ENCODE measurements at places on chromosomes 5 and 9. TPM values are rescaled to one million over a fixed set of nuclear protein-coding genes. Genes with fewer than 3 reads are reported as not detected.

DNA sequence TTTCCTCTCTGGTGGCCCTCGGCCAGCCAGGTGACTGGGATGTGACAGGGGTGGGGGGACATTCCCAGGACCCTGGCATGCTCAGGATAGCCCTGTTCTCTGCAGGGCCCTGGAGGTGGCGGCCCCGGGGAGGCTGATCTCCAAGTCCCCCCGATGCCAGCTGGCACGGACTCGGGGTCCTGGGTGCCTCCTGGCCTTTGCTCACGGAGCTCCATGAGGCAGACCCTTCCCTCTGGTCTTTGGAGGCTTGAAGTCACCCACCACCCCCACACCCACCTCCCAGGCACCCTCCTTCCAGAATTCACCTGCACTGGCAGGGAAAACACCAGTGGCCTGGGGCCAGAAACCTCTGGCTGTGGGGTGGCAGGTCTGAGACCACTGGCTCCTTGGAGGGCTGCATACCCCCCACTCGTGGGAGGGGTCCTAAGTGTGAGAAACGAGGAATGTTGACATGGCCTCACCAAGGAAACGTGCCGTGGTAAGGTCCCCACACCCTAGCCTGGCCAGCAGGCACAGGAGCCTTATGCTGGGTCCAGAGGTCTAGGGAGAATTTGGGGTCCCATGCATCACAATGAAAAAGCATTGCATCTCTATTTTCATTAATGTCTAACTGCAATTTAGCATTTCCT lies 130.8 kb upstream of the FAM120A start:
- DNase-seq, result no peak

DNA sequence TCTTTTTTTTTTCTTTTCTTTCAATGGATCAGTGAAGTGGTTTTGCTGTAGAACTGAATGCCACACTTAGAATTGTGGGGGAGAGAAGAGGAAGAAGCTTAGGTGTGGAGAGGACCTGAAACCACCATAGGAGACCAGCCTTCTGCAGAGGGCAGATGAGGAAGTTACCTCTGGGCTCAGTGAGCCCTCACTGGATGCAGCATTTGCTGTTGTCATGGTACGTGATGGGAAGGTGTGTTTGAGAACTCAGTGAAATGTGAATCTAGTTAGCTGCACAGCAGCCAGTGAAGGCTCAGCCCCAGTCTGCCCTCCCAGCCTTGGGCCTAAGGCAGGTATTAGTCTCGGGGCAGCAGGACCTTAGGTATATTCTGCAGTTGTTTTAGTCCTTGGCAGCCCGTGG lies 17.5 kb downstream of the CYFIP2 start:
- peak; percentile 40 for DNase-seq

DNA sequence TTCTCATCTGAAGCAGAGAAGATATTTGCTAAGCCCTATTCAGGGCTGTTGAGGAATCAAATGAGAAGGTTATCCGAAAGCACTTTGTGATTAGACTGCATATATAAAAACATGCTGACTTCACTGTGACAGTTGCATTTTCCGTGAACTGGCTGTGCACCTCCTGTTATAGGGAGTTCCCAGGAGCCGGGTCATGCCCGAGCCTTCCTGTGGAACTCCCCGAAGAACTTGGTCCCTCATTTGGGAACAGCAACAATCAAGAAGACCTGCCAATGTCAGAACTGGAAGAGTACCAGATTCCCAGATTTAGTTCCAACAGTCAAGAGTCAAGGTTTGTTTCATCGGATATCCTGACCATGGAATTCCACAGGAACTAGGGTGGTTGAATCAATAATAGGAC lies 130.4 kb upstream of the RAI14 start:
- DNase-seq, result no peak

ARID3C gene
- total RNA-seq, result not detected

GRCh38 chr9:9921805-9922204 lies 691.0 kb downstream of the PTPRD start:
- no peak for DNase-seq

FOXI1 gene
- not detected for total RNA-seq

- no peak for DNase-seq
Measured at GRCh38 chr9:97526895-97527575, 25.6 kb downstream of the TMOD1 start.

HACD4 gene
- 3.3 TPM for total RNA-seq

ADRB2 gene
- 3.2 TPM for total RNA-seq

DNA sequence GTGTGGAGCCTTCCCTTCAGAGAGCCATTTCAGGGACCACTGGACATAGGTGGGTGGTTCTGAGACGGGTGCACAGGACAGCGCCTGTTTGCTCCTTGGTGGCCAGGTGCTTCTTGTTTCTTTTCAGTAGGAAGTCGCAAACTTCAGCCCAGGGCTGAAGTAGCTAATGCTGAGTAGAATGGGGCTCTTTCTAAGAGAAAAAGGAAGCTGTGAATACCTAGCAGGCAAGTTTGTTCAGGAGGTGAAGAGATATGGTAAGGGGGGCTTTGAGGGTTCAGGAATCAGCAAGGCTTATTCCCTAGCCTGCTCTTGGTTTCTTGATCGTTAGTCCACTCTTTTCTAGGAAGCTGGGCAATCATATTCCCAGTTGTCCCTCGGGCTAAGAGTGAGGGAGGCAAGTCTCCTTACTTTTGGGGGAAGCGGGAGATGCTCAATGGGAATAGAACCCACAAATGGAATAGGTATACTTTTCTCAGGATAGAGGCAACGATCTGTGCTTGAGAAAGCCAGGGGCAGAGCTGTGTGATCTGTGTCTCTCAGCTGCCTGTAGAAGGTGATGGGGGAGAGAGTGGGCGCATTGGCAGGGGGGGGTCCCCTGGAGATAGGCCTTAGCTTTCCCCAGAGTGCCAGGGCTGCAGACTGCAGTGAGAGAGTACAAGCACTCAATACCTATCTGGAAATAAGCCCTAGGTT lies 1.9 kb upstream of the PURA start:
- no peak for DNase-seq

DNA sequence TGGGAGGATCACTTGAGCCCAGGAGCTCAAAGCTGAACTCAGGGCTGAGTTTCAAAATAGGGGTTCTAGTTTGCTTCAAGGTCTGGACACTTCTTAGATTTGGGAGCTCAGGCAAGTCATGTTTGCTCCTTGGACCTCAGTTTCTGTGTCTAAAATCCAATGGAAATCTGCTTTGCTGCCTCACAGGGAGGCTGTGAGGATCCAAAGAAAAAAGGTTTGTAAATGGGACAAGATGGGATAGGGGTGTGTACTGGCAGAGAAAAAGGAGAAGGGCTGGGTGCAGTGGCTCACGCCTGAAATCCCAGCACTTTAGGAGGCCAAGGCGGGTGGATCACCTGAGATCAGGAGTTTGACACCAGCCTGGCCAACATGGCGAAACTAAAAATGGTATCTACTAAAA lies 39.6 kb upstream of the SH3PXD2B start:
- no peak for DNase-seq

GRCh38 chr9:33924978-33925797 lies 108.2 kb downstream of the UBE2R2 start:
- no peak for DNase-seq

NR4A3 gene
- 20.7 TPM for total RNA-seq
